ENCODE measurements at places on chromosomes 7 and 10.

DNA sequence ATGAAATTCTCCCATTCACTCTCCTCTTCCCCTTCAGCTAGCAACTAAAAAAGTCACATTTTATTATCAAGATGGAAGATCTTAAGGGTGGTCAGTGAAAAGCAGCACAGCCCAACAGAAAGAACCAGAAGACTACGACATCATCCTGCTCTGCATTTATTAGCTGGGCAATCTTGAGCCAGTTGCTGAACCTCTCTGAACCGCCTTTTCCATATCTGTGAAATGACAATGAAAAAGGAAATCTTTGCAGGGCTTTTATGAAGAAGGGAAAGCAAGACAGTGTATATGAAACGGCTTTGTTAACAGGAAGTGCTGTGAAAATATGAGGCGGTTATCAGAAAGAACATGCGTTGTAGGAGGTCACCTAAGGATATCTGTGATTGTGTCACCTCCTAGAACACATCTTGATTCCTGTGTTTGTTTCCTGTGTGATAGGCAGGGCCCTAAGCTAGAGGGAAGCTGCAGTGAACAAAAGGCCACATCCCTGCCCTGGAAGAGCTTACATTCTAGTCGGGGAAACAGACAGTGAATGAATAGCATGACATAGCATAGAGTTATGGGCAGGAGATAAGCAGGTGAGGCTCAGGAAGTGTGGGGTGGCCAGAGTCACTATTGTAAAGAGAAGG, 36.0 kb upstream of the KCNMA1 start:
- DNase-seq = no peak

- DNase-seq = no peak
Observed at GRCh38 chr7:101163279-101164070, 1.9 kb downstream of the VGF start.

- DNase-seq = no peak
Observed at GRCh38 chr7:100248483-100248882, 28.7 kb downstream of the PVRIG start.

- DNase-seq = no peak
Observed at GRCh38 chr7:123645516-123645915, 10.2 kb upstream of the LMOD2 start.

DNA sequence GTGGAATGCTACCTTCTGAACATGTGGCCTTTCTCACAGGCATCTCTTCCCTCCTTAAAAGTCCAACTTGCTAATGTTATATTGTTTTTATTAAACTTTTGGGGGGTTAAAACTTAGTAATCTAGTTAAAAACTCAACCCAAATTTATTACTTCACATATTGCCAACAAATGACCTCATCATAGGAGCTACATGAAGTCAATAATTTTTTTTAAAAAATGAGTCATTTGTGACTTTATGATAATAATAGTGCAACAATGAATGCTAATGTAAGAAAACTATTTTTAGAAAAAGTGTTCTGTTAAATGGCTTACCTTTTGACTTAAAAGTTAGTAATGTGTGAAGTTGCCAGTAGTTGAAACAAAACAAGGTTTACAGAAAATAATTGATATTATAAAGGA, 325.9 kb upstream of the FZD1 start:
- DNase-seq = no peak

- DNase-seq = no peak
Observed at GRCh38 chr7:81685270-81685868, 84.5 kb downstream of the HGF start.

DNA sequence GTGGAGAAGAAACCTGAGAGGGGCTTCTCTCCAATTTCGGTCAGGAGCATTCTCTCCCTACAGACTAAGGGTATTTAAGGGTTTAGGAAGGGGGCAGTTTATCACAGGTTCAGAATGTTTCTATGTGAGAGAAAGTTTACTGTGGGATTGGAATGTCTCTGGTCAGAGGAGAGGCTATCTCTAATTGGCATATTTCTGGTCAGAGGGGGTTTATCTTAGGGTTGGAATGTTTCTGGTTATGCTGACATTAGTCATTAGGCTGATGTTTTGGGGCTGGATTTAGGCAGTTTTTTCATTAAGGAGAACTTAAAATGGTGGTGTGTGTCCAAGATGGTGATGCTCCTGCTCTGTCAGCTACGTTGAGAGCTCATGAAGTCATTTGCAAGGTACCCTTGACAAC, 758.0 kb downstream of the TYW1 start:
- no peak for DNase-seq

- DNase-seq = no peak
Observed at GRCh38 chr7:93985101-93985500, 19.1 kb downstream of the BET1 start.

GRCh38 chr10:71243756-71244395, 31.5 kb downstream of the UNC5B start:
- DNase-seq = no peak

GRCh38 chr10:13018171-13018570, 16.7 kb upstream of the CCDC3 start:
- no peak for DNase-seq

- no peak for DNase-seq
Observed at GRCh38 chr7:117759950-117760640, 113.1 kb downstream of the CTTNBP2 start.

DNA sequence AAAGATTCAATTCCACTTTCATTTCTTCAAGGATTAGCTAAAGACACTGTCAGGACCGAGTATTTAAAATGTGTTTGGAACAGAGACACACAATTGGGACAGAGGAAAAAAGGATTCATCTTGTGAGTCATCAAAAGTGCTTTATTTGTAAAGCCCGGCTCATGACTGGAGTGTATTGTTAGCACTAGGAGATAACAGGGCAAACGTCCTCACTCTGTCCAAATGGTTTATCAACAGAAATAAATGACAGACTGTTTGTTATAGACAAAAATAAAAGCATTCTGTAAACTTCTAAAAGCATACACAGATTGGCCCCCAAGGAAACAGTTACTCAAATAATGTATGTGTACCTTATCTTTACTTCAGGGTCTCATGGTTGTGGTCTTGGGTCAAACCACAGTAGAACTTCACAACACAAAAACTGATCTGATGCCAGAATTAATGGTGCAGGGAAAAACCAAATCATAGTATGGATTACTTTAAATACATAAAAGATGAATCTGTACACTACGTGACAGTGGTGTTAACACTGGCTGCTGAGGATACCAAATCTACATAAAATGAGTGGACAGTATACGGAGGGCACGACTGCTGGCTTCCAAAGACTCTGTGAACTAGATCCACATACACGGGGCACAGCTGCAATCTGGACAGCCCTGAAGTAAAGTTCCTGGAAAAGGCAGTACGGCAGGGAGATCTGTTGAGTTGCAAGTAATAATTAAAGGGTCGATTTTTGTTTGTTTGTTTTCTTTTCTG, 179.4 kb downstream of the PIP4K2A start:
- no peak for DNase-seq

- DNase-seq = no peak
Observed at GRCh38 chr7:42552227-42552626, 315.2 kb upstream of the GLI3 start.

- no peak for DNase-seq
Observed at GRCh38 chr7:50588937-50589336, 23.7 kb upstream of the DDC start.

DNA sequence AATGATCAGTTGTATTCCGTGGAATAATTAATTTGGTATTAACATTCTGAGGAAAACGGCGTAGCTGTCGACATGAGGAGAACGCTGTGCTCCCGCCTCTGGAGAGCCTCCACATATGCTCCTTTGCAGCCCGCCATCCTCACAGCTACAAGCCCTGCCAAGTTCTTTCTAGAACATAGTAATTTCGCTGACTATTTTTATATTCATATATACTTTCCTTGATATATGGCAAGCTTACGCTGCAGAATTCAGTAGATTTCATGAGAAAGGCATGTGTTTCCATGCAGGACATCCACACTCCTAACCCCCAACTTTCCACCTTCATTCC, 45.2 kb downstream of the TBXAS1 start:
- DNase-seq = no peak

DNA sequence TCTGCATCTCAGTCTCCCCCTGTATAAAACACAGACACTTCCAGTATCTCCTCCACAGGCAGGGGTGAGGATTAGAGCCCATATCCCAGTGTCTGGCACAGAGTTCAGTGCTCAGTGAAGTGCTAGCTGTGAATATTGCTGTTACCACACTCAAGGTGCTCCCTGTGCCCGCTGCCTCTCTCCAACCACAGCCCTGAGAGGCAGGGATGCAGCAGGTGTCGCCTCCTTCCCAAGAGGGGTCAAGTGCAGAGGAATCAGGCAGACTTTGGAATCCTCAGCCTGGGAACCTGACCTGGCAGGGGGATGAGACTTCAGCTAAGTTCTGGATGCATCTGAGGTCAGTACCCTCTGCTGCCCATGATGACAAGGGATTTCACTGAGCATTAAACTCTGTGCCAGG, 163.1 kb downstream of the GFRA1 start:
- DNase-seq = no peak

GRCh38 chr10:7209458-7209857, 201.4 kb downstream of the SFMBT2 start:
- no peak for DNase-seq

DNA sequence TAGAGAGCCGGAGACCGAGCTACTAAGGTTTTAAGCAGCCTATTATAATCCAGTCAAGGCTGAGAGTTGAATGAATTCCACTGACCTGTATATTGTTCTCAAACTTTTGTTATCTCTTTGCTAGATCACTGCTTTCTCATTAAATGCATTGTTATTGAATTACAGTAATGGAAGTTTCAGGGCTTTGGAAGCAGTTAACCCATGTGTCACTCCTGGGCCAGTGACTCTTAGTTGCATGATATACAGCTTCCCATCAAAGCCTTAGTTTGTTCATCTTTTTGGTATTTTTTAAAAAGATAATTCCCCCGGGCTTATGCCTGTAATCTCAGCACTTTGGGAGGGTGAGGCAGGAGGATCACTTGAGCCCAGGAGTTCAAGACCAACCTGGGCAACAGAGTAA, 55.4 kb upstream of the KIAA1217 start:
- DNase-seq = no peak

DNA sequence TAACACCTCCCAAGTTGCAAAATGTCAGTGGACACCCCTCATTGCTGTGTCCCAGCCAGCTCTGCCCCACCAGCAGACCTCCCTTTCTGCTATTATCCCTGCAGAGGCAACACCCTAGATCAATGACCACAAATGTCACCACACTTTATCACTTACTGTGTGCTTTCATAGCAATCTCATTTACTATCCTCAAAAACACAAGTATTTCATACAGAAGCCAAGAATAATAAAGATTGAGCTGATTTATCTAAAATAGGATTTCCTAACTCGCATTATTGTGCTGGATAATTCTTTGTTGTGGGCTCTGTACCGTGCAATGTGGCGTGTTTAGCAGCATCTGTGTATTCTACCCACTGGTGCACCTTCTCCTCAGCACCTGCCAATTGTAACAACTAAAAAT, 13.2 kb upstream of the ABCB5 start:
- DNase-seq = no peak

- DNase-seq = peak; percentile 59
Observed at GRCh38 chr10:103659674-103660363, 166.3 kb downstream of the NEURL1 start.

GRCh38 chr10:25142116-25142864, 32.5 kb upstream of the GPR158 start:
- DNase-seq = no peak

GRCh38 chr10:62788861-62789467, 15.6 kb upstream of the ADO start:
- DNase-seq = no peak

DNA sequence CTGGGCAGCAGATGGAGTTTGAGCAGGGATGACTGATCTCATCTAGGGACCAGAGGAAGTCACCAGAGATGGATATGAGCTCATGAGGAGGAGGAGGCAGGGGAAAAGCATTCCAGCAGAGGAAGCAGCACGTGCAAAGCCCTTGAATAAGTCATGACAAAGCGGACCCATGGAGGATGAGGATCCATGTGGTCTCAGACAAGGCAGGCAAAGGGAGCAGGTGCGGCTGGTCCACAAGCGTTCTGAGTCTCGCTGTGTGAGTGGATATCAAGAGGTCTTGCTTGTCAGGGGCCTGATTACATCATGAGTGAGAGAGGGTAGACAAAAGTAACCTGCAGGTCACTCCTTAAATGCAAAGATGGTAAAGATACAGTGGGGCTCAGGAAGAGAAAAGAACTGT, 307.6 kb downstream of the GRID1 start:
- DNase-seq = no peak

DNA sequence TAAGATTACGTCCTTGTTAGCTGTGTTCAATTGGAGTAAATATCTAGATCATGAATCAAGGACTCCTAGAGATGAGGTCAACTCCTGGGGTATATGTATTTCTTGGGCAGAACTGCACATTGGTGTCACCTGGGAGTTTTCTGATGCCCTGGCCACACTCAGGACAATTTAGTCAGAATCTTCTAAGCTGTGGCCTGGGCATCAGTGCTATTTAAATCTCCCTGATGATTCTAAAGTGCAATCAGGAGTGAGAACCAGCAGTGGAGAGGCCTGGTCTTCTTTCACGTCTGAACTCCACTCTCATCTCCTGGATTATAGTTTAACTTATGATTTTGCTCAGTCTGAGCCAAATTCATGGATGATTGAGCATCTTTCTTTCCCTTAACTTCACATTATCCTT, 218.0 kb downstream of the BMPER start:
- no peak for DNase-seq

DNA sequence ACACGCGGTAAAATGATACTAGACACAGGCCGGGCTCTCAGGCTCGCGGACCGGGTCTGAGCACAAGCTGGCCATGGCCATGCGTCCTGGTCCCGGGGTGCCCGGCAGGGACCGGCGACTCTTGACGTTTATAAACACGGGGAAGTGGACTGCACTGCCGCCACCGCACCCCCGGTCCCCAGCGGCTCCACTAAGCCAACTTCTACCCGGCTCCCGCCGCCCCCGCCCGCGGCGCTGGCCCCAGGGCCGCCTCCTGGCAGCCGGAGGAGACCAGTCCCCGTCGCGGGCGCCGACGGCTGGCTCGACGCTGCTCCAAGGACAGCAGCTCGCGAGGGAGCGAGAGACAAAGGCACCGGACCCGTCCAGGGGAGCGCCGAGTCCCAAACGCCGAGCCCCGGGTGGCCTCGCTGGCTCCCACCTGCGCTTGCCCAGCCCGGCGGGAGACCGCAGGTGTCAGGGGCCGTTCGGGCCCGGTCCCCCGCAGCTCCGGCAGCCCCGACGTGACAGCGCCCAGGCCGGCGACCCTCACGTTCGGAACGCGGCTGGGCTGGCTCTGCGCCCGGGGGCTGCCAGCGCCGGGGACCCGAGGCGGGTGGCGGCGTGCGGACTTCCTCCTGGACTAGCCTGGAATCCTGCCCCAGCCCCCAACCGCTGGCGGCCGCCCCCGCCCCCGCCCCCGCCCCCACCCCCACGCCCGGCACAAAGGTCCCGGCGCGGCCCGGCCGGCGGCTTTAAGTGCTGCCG, 517 bp downstream of the ITGB1 start:
- no peak for DNase-seq

DNA sequence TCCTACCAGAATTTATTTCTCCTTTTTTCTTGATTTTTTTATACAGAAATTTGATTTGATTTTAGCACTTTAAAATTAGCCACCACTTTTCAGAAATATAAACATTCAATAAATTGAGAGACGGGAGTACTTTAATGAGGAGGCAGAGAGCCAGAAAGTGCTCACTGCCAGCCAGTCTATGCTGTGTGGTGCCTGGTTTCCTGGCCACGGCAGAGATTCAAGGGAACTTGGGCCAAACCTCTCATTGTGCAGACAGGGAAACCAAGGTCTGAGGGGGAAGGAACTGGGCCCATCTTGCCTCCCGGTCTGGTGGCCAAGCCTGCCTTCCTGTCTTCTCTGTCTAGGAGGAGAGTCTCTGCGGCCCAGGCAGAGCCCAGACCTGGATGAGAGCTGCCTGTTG, 25.9 kb downstream of the ADAMTS14 start:
- DNase-seq = no peak

Data from HFF-Myc (cell line).